Subcutaneous preadipocyte (primary cell): ENCODE measurements at places on chromosomes 1 and 21. TPM values are rescaled to one million over a fixed set of nuclear protein-coding genes. Genes with fewer than 3 reads are reported as not detected.

The GJA5 gene
- total RNA-seq: under 0.01 and 0.37 TPM in 2 replicates

The OR2T33 gene
- total RNA-seq: not detected in 2 replicates

The MXRA8 gene
- total RNA-seq: 243 and 326 TPM in 2 replicates

The MTF1 gene
- 3.3 and 4.1 TPM in 2 replicates for total RNA-seq

The HTR6 gene
- total RNA-seq: not detected in 2 replicates

The GJA8 gene
- total RNA-seq: not detected in 2 replicates

The ANGPTL7 gene
- not detected in 2 replicates for total RNA-seq

The SIM2 gene
- 1.8 TPM in 1 of 2 replicates, not detected in the other for total RNA-seq

The TSPEAR gene
- total RNA-seq: not detected in 2 replicates

The AGBL4 gene
- total RNA-seq: not detected in 2 replicates

The NCMAP gene
- total RNA-seq: not detected in 2 replicates

The CHRNB2 gene
- total RNA-seq: under 0.01 TPM in 1 of 2 replicates, not detected in the other

The TDRKH gene
- 1.8 and 3.5 TPM in 2 replicates for total RNA-seq

The CLCA2 gene
- 0.39 and 1.8 TPM in 2 replicates for total RNA-seq

The CPLANE2 gene
- 8.2 and 8.8 TPM in 2 replicates for total RNA-seq

The PRKAA2 gene
- total RNA-seq: 0.73 and 2.0 TPM in 2 replicates

The LCE2D gene
- total RNA-seq: not detected in 2 replicates

The TMIGD3 gene
- total RNA-seq: not detected in 2 replicates

The NIBAN1 gene
- total RNA-seq: 71.7 and 85.6 TPM in 2 replicates

The SLC45A1 gene
- total RNA-seq: 2.5 and 3.3 TPM in 2 replicates

The GJA9 gene
- under 0.01 TPM in 1 of 2 replicates, not detected in the other for total RNA-seq

The RGS18 gene
- total RNA-seq: not detected in 2 replicates

The SMIM1 gene
- 0.39 TPM in 1 of 2 replicates, not detected in the other for total RNA-seq

The THAP3 gene
- total RNA-seq: 16.0 and 19.5 TPM in 2 replicates

The LRRC3 gene
- 1.2 and 1.5 TPM in 2 replicates for total RNA-seq

The SLC44A5 gene
- total RNA-seq: not detected in 2 replicates

The CYP4A22 gene
- total RNA-seq: not detected in 2 replicates

The ZNF697 gene
- total RNA-seq: 12.9 and 19.4 TPM in 2 replicates

The TMOD4 gene
- not detected in 2 replicates for total RNA-seq

The CDC7 gene
- total RNA-seq: 9.9 and 13.7 TPM in 2 replicates

The SMCP gene
- total RNA-seq: 0.37 TPM in 1 of 2 replicates, not detected in the other

The IFNLR1 gene
- total RNA-seq: not detected in 2 replicates

The MTARC1 gene
- total RNA-seq: 0.37 and 0.39 TPM in 2 replicates

The LGR6 gene
- total RNA-seq: not detected in 2 replicates

The TOR3A gene
- total RNA-seq: 26.1 and 30.1 TPM in 2 replicates

The LCA5L gene
- total RNA-seq: 1.2 and 1.5 TPM in 2 replicates

The INTS7 gene
- 13.2 and 17.6 TPM in 2 replicates for total RNA-seq
